ENCODE measurements at places on chromosomes 4 and X. TPM values are rescaled to one million over a fixed set of nuclear protein-coding genes. Genes with fewer than 3 reads are reported as not detected.

Gene CFAP299
- total RNA-seq = not detected

Gene STK26
- total RNA-seq = 0.38 TPM

Gene INTS6L
- 0.63 TPM for total RNA-seq

Gene MAGEB18
- not detected for total RNA-seq

Gene BEND4
- total RNA-seq = under 0.01 TPM

Gene ARR3
- total RNA-seq = not detected

Gene DGAT2L6
- total RNA-seq = not detected

Gene SPANXN2
- not detected for total RNA-seq

Gene CT45A5
- not detected for total RNA-seq

Gene CT47B1
- total RNA-seq = not detected

Gene NR3C2
- total RNA-seq = 8.5 TPM

Gene KLF8
- total RNA-seq = 0.13 TPM

Gene DRP2
- total RNA-seq = under 0.01 TPM

Gene SMIM10L2A
- 1.6 TPM for total RNA-seq

Gene PARM1
- total RNA-seq = not detected

Gene RNF150
- 0.25 TPM for total RNA-seq
